Posterior cingulate gyrus (tissue), 11 donors: ENCODE measurements at places on chromosomes 6 and 20.

DNA sequence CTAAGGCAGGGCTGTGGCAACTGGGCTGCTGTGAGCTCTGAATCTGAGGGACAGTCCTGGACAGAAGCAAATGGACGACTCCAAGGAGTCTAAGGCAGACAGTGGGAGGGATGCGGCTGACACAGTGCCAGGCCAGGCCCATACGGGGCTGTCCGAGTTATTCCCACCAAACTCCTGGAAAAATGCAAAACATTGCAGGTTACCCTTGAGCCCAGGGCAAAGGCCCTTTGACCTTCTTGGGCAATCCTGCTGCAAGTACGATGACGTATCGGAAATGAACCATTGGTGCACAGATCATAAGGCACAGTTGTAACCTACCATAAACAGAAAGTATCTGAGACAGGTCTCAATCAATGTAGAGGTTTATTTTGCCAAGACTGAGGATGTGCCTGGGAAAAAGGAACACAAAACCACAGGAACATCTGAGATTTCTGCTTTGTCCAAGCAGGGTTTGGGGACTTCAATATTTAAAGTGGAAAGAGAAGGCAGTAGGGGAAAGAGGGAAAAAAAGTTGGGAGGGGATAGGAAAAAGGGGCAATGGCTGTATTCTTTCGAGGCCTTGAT, 118.9 kb downstream of the DACT2 start:
- DNase-seq: no peak

DNA sequence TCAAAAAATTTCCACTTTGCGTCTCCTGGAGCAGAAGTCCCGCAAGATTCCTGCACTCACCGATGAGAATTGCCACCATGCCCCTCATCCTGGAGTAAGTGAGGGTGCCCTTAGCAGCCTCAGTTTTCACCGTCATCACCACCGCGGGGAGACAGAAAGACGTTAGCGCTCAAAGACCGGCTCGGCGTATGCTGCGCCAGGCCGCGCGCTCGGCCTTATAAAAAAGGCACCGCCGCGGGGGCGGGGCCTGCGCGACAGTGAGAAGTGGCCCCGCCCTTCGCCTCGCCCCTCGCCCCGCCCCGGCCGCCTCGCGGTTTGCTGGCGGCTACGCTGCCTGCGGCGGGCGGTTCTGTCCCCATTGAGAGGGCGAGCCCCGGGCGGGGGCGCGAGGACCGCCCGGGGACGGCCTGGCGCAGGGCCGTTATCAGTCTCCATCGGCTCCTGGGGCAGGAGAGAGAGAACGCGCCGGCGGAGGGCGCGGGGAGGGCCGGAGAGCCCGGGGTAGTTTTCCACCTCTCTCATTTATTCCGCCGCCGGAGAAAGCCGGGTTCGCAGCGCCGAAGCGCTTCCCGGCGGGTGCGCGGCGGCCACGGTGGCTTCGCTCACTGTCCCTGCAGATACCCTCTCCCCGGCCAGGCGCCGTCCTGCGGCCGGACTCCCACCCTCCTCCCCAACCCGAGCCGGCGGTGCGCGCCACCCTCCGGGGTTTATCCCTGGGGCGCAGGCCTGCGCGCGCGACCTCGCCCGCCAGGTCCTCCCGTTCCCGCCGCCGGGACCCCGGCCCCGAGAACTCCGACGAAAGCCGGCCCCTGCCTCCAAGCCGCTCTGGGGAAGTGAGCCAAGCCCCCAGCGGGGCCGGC, 122.5 kb upstream of the SLC2A12 start:
- DNase-seq: peak; percentile 99

DNA sequence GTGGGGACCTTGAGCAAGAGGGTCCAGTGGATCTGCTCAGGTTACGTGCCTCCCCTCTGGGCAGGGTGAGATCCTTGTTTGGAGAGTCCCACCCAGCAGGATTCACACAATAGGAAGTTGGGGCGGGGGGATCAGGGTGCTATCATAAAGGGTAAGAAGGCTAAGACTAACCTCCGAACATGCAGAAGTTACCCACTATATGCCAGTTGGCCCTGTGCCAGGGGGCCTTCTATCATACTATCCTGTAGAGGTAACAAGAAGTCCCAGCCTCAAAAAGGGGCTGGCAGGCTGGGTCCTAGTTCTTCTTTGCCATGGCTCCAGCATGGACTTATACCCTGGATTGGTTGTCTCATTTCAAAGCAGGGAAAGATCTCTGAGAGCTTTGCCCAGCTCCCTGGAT, 94.1 kb downstream of the CDH26 start:
- no peak for DNase-seq

DNA sequence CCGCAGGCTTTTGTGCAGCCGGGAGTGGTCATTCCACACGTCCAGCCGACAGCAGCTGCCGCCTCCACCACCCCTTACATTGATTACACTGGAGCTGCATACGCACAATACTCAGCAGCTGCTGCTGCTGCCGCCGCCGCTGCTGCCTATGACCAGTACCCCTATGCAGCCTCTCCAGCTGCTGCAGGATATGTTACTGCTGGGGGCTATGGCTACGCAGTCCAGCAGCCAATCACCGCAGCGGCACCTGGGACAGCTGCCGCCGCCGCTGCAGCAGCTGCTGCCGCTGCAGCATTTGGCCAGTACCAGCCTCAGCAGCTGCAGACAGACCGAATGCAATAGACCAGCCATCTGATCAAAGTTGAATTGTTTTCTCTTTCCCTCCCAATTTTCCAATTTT, 10.6 kb downstream of the RBM24 start:
- DNase-seq: no peak

- DNase-seq: no peak
Observed at GRCh38 chr20:59765599-59766177, 161.3 kb downstream of the PHACTR3 start.

- no peak for DNase-seq
Observed at GRCh38 chr20:46361811-46362210, 44.6 kb downstream of the ELMO2 start.

DNA sequence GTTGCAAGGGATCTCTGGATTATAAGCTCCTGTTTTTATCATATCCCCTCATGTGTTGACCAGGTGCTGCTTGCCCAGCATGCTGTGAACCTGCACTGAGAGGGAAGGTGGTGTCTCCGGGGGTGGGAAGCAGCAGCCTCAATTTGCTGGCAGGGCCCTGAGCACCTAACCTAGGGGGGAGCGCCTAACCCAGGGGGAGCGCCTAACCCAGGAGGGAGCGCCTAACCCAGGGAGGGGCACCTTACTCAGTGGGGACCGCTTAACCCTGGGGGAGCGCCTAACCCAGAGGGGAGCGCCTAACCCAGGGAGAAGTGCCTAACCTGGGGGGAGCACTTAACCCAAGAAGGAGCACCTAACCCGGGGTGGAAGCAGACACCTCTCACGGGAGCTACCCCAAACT, 83.3 kb upstream of the QKI start:
- DNase-seq: no peak

DNA sequence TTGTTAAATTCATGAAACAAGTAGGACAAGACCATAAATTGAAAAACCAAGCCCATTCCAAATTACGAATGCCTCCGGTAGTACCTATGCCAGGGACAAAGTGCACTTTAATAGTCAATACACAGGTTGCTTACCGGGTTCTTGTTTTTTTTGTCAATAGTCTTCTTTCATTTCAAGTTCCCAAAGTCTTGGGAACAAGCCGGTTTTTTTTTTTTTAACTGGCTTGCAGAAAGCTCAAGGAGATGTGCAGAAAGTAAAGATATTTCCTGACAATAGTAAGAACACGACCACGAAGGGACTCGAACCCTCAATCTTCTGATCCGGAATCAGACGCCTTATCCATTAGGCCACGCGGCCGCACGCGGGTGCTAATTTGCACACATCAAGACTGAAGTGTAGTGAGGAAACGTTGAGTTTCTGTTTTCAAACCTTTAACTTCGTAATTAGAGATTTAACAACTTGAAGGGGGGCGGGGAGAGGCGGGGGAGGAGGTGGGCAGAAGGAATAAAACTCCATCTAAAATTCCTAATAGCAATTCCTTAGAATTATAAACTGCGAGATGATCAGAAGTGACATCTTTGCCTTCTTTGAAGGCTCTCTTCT, 181.0 kb downstream of the TRIM27 start:
- no peak for DNase-seq

DNA sequence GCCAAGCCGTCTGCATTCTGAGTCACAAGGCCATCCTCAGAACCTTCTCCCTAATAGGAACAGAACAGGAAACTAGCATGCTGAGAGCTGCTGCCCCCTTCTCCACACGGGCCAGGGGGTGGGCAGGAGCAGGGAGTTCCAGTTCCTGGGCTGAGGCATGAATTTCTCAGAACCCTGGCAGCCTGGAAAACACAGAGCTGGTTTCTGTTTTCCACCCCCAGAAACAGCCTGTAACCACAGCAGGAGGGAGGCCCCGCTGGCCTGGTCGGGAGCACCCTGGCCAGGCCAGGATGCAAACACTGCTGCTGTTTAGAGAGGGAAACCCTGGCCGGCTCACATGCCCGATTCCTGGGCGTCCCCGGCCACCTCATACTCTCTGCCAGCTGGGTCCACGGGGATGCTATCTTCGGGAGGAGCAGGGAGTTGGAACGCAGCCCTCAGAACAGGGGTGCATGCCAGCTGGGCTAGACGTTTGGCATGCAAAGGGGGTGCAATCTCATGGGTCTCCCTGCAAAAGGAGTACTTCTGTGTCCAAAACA, 130.1 kb downstream of the NFATC2 start:
- DNase-seq: peak; percentile 32

DNA sequence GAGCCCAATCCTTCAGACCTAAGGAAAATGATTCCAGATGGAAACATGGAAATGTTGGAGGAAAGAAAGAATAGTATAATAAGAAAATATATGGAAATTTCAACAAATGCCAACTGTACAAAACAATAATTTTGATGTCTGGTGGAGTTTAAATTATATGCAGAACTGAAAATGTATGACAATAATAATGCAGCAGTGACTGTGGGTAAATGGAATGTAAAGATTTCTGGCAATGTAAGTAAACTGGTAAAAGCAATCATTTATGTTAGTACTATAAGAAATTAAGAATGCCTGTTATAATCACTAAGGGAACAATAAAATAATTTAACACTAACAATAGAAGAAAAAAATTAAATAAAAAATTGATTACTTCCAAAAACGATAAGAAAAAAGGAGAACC, 89.0 kb downstream of the EDN1 start:
- DNase-seq: no peak

GRCh38 chr20:38291966-38292365, 12.0 kb upstream of the BPI start:
- DNase-seq: no peak

DNA sequence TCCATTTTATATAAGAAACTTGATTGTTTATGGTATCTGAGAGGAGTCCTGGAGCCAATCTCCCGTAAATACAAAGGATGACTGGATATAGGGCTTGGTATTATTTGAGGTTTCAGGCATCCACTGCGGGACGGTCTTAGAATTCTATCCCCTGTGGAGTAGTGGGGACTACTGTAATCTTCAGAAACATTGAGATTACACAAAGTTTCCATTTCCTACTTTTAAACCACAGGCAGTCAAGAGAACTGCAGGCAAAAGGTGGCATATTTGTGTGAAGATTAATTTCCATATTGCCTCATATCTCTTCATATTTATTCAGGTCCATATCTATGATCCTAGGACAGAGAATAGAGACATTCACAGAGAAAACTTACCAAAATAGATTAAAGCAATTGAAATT, 586.2 kb downstream of the PHF3 start:
- no peak for DNase-seq

GRCh38 chr20:61556111-61556510, 304.1 kb downstream of the CDH4 start:
- DNase-seq: no peak

DNA sequence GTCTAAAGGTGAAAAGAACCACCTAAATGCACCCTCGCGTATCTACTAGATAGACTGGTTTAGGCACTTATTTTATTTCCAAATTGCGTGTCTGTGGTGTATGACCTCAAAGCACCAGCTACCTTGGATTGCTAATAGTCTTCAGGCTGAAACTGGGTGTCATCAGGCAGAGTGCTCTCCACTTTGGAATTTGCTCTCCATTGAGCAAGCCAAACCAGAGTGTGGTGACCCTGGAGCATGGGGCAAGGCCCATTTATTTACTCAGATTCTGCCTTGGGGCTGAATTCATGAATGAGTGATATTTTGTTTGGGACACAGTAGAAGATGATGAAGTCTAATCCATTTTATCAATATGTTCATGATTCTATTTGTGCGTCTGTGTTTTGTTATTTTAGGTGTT, 812.8 kb upstream of the SLC35B3 start:
- DNase-seq: no peak
